ENCODE measurements at places on chromosomes 13 and 19.

- no peak for DNase-seq
- no peak overlapping the region for H3K4me3 ChIP-seq
- H3K27me3 ChIP-seq, result no peaks in the 10 kb centered on the region
- H3K36me3 ChIP-seq, result no peaks in the 10 kb centered on the region
- H3K4me1 ChIP-seq, result peaks cover 2% of the 10 kb centered on the region
- no peak overlapping the region for H3K27ac ChIP-seq
These were observed 16.7 kb upstream of the POSTN start for GRCh38 chr13:37615276-37615675.

DNA sequence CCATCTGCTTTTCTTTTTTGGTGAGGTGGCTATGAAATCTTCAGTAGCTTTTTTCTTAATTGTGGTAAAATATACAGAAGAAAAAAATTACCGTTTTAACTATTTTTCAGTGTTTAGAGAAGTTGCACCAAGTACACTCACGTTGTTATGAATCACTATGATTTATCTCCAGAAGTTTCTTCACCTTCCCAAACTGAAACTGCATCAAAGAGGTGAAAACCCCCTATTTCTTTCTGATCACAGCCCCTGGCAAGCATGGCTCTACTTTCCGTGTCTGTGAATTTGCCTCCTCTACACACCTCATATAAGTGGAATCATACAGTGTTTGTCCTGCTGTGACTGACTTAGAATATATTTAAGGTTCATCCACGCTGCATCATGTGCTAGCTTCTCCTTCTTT lies 15.6 kb upstream of the SIGLEC10 start:
- H3K27ac ChIP-seq, result no peak overlapping the region
- H3K4me1 ChIP-seq, result no peaks in the 10 kb centered on the region
- H3K36me3 ChIP-seq, result no peaks in the 10 kb centered on the region
- DNase-seq, result no peak

GRCh38 chr13:26219726-26220125 lies 2.4 kb downstream of the RNF6 start:
- H3K27me3 ChIP-seq, result no peaks in the 10 kb centered on the region
- peak overlapping the region; percentile 96 for H3K27ac ChIP-seq
- peaks cover 20% of the 10 kb centered on the region for H3K36me3 ChIP-seq
- no peak overlapping the region for H3K4me3 ChIP-seq

DNA sequence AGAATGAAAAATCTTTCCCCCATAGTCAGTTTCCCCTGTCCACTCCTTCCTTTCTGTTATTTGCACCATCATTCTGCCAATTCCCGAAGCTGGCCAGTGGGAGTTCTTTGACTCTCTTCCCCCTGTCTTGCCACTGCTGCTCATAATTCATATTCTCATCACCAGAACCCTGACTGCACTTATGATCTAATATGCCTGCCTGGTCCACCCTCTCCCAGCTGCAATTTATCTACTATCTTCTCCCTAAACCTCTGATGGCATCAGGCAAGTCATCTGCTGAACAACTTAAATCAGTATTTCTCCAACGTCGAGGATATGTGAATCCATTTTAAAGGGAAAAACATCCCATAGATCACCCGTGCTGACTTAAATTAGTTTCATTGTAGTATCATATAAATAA lies 458.0 kb upstream of the GPC6 start:
- H3K4me1 ChIP-seq, result no peaks in the 10 kb centered on the region
- H3K27me3 ChIP-seq, result no peaks in the 10 kb centered on the region
- H3K27ac ChIP-seq, result no peak overlapping the region

- no peaks in the 10 kb centered on the region for H3K36me3 ChIP-seq
- H3K27me3 ChIP-seq, result no peaks in the 10 kb centered on the region
- no peak for DNase-seq
These were observed 46.4 kb downstream of the RUBCNL start for GRCh38 chr13:46340631-46341111.

GRCh38 chr13:41897126-41897525 lies 63.8 kb downstream of the VWA8 start:
- H3K27ac ChIP-seq, result no peak overlapping the region
- no peaks in the 10 kb centered on the region for H3K4me1 ChIP-seq
- DNase-seq, result no peak
- H3K36me3 ChIP-seq, result no peaks in the 10 kb centered on the region
- H3K4me3 ChIP-seq, result no peak overlapping the region

GRCh38 chr19:19053508-19054314 lies 10.1 kb upstream of the SLC25A42 start:
- peaks cover 12% of the 10 kb centered on the region for H3K4me1 ChIP-seq
- DNase-seq, result no peak
- peaks cover 37% of the 10 kb centered on the region for H3K36me3 ChIP-seq
- H3K27me3 ChIP-seq, result no peaks in the 10 kb centered on the region
- H3K27ac ChIP-seq, result no peak overlapping the region

GRCh38 chr13:95276037-95276505 lies 25.2 kb downstream of the ABCC4 start:
- H3K27ac ChIP-seq, result no peak overlapping the region
- H3K27me3 ChIP-seq, result no peaks in the 10 kb centered on the region

DNA sequence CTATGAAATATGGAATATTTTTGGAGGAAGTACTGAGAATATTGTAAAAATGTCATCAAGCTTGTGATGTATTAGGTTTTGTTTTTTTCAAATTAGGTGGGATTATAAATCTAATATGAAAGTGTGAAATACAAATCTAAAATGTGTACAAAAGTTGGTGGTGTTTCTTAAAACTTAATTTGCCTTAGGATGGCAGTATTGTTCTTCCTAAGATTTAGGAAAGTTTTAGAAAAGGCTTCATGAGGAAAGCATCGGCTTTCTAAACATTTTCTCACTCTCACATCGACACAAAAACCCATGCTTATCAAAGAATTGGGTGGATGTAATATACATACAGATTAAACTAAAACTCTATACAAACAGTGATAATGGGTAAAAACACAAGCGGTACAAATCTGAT lies 972.0 kb upstream of the PCDH20 start:
- no peak overlapping the region for H3K27ac ChIP-seq
- H3K4me3 ChIP-seq, result no peak overlapping the region
- no peaks in the 10 kb centered on the region for H3K4me1 ChIP-seq
- no peak for DNase-seq
- no peaks in the 10 kb centered on the region for H3K27me3 ChIP-seq

DNA sequence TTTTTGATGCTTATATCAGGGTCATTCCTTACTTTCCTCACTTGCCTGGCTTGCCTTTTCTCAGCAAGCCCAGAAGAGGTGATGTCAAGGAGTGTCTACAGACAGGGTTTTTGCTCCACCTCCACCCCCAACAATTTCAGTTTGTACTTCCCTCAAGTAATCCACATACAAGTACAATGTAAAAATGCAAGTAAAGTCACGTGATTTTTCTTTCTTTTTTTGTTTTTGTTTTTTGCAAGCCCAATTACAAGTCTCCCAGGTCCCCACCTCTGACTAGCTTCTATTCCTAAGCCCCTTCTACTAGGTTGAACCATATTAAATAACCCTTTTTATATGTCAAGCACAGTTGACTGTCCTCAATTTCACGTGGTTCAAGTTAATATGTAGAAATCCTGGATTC lies 579.6 kb downstream of the DIAPH3 start:
- no peaks in the 10 kb centered on the region for H3K4me1 ChIP-seq
- no peaks in the 10 kb centered on the region for H3K36me3 ChIP-seq
- H3K4me3 ChIP-seq, result no peak overlapping the region
- no peaks in the 10 kb centered on the region for H3K27me3 ChIP-seq
- no peak overlapping the region for H3K27ac ChIP-seq
- no peak for DNase-seq

- H3K27me3 ChIP-seq, result no peaks in the 10 kb centered on the region
- H3K36me3 ChIP-seq, result no peaks in the 10 kb centered on the region
- no peak for DNase-seq
- no peaks in the 10 kb centered on the region for H3K4me1 ChIP-seq
These were observed 116.9 kb downstream of the EFNB2 start for GRCh38 chr13:106418556-106418955.

DNA sequence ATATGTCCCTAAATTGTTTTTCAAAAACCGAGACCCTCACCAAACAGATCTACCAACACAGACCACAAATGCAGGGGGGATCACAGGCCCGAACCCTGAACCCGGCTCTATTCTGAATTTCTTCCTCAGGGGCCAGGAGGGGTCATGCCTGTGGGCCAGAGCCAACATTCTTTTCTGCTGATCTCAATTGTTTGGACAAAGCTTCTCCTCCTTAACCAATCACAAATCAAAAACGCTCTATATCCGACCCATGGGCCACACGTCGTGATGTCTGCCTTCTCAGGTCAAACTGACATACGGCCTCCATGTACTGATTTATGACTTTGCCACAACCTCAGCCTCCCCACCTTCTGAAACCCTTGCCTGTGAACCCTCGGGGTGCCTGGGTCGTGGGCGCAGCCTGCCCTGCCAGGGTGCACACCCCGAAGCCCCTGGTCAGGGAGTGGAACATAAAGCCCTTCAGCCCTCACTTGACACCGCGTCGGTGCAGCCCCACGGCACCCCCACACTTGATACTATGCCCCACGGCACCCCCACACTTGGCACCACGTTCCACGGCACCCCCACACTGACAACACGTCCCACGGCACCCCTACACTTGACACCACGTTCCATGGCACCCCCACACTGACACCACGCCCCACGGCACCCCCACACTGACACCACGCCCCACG lies 58.4 kb upstream of the C13orf46 start:
- H3K4me1 ChIP-seq, result no peaks in the 10 kb centered on the region
- H3K36me3 ChIP-seq, result no peaks in the 10 kb centered on the region
- H3K27me3 ChIP-seq, result peaks cover 10% of the 10 kb centered on the region
- DNase-seq, result no peak

DNA sequence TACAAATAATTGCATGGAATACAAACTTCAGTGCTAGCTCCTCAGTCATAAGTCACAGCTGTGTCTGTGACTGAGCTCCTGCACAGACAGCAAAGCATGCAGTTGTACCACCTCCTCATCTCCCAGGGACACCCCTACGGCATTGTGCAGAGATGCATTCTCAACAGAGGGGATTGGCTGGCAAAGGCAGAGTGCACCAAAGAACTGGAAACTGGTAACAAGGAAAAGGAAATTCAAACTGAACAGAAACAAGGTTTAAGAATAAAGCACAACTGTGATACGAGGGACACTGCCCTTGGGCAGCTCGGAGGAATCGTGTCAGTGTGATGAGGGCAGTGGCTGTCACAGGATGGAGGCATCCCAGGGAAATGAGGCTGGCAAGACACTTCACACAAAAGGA lies 126.1 kb upstream of the SOX1 start:
- no peaks in the 10 kb centered on the region for H3K27me3 ChIP-seq
- H3K4me1 ChIP-seq, result no peaks in the 10 kb centered on the region
- no peak overlapping the region for H3K27ac ChIP-seq
- H3K36me3 ChIP-seq, result no peaks in the 10 kb centered on the region
- DNase-seq, result no peak

GRCh38 chr19:4807188-4807587 lies 15.7 kb downstream of the FEM1A start:
- H3K27me3 ChIP-seq, result no peaks in the 10 kb centered on the region
- no peaks in the 10 kb centered on the region for H3K36me3 ChIP-seq
- no peak for DNase-seq
- H3K4me1 ChIP-seq, result no peaks in the 10 kb centered on the region

DNA sequence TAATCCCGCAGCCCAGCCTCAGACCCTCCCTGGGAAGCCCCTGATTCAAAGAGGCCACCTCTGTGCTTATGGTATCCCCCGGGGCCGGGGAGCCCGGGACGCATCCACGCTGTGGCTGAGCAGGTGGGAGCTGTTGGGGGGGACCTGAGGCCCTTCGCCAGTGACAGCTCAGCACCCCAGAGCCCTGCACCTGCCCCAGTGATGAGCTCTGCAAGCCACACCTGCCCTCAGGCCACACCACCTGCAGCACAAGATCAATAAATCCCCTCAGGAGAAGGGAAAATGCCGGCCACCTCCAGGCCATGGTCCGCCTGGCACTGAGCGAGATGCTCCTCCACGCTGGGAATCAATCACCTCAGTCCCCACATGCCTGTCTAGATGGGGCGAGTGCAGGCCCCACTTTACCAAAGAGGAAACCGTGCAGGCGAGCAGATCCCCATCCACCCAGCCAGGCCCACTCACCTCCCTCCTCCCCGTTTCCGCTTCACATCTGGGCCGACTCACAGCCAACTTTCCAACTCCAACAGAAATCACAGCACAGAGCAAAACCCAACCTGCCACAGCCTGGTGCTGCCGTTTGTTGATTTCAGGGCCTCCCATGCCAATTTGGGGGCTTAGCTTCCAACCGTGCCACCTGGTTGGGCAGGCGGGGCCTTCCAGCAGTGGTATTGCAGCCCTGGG lies 12.8 kb downstream of the MOB3A start:
- H3K36me3 ChIP-seq, result peaks cover 11% of the 10 kb centered on the region
- no peak overlapping the region for H3K4me3 ChIP-seq
- DNase-seq, result no peak
- peak overlapping the region; percentile 20 for H3K27ac ChIP-seq
- H3K4me1 ChIP-seq, result peaks cover 51% of the 10 kb centered on the region
- no peaks in the 10 kb centered on the region for H3K27me3 ChIP-seq

DNA sequence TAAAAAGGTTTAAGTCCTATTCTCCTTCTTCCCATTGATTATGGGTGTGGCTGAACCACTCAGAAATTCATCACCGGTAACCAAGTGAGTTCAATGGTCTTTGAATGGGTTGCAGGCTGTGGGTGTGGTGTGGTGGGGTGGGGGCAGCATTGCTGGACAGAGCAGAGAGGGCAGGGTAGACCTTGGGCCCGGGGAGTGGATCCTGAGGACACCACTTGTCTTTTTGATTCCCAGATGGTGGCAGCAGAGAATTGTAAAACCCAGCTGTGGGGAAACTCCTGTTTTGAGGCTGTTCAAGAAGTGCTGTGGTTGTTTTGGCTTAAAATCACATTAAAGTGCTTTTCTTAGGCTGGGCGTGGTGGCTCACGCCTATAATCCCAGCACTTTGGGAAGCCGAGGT lies 45.8 kb upstream of the RGCC start:
- H3K4me3 ChIP-seq, result no peak overlapping the region
- H3K27ac ChIP-seq, result no peak overlapping the region
- no peak for DNase-seq
- H3K4me1 ChIP-seq, result peaks cover 4% of the 10 kb centered on the region
- H3K36me3 ChIP-seq, result no peaks in the 10 kb centered on the region
- H3K27me3 ChIP-seq, result no peaks in the 10 kb centered on the region

- no peak overlapping the region for H3K4me3 ChIP-seq
- peaks cover 15% of the 10 kb centered on the region for H3K4me1 ChIP-seq
- peaks cover 16% of the 10 kb centered on the region for H3K36me3 ChIP-seq
- no peaks in the 10 kb centered on the region for H3K27me3 ChIP-seq
- no peak overlapping the region for H3K27ac ChIP-seq
- DNase-seq, result no peak
These were observed 7.0 kb downstream of the SLC25A30 start for GRCh38 chr13:45411221-45411620.

- no peaks in the 10 kb centered on the region for H3K4me1 ChIP-seq
- H3K36me3 ChIP-seq, result no peaks in the 10 kb centered on the region
- no peak overlapping the region for H3K27ac ChIP-seq
- no peak for DNase-seq
- H3K4me3 ChIP-seq, result no peak overlapping the region
- no peaks in the 10 kb centered on the region for H3K27me3 ChIP-seq
These were observed 11.2 kb upstream of the N4BP2L2 start for GRCh38 chr13:32549788-32550187.

Measured in keratinocyte (primary cell).